ENCODE measurements at places on chromosomes 12 and 14. TPM values are rescaled to one million over a fixed set of nuclear protein-coding genes. Genes with fewer than 3 reads are reported as not detected.

GRCh38 chr12:127620735-127621355 lies 646.1 kb upstream of the TMEM132C start:
- DNase-seq = no peak

GRCh38 chr14:67482231-67483164 lies 6.0 kb downstream of the TMEM229B start:
- no peak for DNase-seq

DNA sequence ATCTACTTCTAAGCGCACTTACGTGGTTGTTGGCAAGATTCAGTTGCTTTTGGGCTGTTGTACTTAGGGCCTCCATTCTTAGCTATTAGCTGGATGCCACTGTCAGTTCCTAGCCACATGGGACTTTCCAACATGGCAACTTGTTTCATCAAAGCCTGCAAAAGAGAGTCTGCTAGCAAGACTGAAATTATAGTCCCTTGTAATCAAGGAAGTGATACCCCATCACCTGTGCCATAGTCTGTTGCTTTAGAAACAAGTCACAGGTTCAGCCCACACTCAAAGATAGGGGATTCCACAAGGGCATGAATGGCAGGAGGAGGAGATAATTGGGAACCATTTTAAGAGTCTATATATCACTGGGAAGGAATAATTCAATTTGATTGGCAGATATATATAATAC lies 27.1 kb upstream of the SLC17A8 start:
- no peak for DNase-seq

DNA sequence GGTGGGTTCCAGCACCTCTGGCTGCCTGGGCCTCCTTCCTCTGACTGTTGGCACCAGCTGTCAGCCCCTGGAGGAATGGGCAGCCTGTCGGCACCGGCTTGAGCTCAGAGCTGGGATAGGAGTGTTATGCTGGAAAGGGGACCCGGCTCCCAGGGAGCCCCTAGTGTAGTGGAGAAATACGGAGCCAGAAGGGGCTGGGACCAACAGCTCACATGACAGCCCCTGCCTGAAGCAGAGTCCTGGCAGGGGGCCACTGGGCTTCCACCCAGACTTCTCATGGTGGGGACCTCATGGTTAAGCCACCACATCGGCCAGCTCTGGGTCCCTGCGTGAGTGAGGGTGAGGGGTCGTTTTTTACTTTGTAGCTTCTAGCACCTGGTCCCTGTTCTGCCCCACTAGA lies 174.5 kb downstream of the TSPAN9 start:
- DNase-seq = no peak

DNA sequence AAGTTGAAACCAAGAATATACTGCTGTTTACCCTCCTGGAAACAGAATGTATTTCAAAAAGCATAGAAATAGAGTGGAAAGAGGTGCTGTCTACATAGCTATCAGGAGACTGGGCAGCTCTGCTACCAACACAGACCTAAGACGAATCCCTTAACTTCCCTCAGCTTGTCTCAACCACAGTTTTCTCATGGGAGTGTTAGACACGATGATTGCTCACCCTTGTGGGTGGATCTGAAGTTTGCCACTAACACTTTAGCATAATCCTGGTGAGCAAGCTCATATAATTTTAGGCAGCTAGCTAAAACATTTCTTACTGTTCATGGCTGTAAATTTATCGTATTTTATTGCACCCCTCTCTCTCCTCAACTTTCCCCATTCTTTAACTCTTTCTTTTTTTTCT lies 38.5 kb downstream of the C12orf75 start:
- DNase-seq = no peak

GRCh38 chr12:54437243-54437642 lies 18.2 kb upstream of the ITGA5 start:
- DNase-seq = no peak

DNA sequence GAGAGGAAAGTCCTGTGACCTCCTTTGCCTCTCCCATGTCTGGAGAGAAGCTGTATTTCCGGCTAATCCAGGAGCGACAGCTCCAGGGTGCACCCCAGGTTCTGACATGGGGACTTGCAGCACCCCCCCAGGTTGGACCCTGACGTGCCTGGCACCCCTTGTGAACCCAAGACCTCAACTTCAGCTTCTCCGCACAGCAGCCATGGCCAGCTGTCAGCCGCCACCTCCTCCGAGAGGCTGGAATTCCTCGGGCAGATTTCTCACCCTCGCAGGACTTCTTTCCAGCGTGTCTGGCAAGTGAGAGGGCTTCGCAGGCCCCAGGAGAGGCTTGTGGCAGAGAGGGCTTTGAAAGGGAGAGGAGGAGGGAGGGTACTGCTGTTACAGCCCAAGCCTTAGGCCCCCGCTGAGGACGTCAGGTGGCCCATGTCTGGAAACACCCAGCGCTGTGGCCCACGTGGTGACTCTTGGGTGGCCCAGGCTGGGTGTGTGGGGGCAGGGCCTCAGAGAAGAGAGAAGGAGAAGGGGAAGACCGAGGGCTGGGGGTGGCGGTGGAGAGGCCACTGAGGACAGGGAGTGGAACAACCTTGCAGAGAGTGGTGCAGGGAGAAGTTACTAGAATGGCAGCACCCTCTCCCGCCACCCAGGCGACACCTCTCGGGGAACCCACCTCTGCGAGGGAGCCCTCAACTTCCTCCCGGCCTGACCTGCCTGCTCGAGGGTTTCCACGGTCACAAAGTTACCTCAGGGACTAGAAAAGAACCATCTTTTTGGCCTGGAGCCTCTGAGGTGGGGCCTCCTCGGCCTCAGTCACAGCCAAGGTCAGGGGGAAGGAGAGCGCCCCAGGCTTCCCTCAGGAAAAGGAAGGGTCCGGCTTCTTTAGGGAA lies 11.7 kb upstream of the RPS6KL1 start:
- no peak for DNase-seq

The RAPGEF3 gene
- 10.1 TPM for total RNA-seq

The FLRT2 gene
- total RNA-seq = 3.0 TPM

The WIF1 gene
- not detected for total RNA-seq

All from colonic mucosa (tissue), 4 donors.